ENCODE measurements at places on chromosomes 7 and 10. TPM values are rescaled to one million over a fixed set of nuclear protein-coding genes. Genes with fewer than 3 reads are reported as not detected.

DNA sequence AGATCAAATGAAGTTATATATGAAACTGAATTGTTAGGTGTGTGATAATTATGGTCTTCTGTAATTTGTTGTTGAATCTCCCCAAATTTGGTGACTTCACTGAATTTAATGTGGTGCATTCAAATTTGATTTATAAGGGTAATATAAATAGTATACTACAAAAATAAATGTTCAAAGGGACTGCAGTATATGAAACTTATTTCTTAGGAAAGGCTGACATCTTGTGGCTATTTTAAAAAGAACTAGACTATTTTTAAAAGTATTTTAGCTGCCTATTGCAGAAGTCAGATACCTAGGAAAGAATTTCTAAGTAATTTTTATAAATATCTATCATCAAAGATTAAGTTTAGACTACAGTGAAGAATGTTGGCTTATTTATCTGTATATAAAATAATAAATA lies 36.6 kb downstream of the ATRNL1 start:
- DNase-seq, result no peak

Gene KLLN
- total RNA-seq, result 0.69 TPM

GRCh38 chr10:133277277-133277992 lies 767 bp upstream of the ADAM8 start:
- no peak for DNase-seq

Gene ANKRD1
- 0.09 TPM for total RNA-seq

Gene SFTPD
- 0.52 TPM for total RNA-seq

DNA sequence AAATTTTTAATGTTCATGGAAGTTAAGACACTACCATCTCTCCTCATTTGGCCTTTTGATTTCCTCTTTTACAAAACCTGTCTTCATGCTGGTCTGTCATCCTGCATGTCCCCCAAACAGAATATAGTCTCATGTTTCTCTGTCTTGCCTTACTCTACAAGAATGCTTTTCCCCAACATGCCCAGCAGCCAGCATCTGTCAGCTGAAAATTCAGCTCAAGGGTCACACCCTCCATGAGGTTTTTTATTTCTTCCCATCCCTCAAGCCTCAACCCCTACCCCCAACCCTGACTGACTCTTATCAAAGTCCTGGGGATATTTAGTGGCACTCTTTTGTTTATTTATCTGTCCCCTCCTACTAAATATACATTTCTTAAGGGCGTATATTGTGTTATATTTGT lies 202.0 kb downstream of the ANK3 start:
- no peak for DNase-seq

- DNase-seq, result peak; percentile 76
Measured at GRCh38 chr10:48701139-48701901, 16.6 kb downstream of the WDFY4 start.

Measured in mucosa of gallbladder (tissue), 1 donor.